ENCODE measurements at places on chromosomes 11 and 22. TPM values are rescaled to one million over a fixed set of nuclear protein-coding genes. Genes with fewer than 3 reads are reported as not detected.

The C1QTNF4 gene
- 0.22 TPM for total RNA-seq

The RPS25 gene
- 2,715 TPM for total RNA-seq

The WNT7B gene
- not detected for total RNA-seq

The SLC35F2 gene
- 3.9 TPM for total RNA-seq

The BET1L gene
- 22.0 TPM for total RNA-seq

The ALKBH8 gene
- total RNA-seq = 11.0 TPM

The NLRP6 gene
- not detected for total RNA-seq

The KDM4D gene
- 1.0 TPM for total RNA-seq

The TECTA gene
- 0.86 TPM for total RNA-seq

The CTSC gene
- total RNA-seq = 25.0 TPM

The CD3D gene
- total RNA-seq = not detected

The CAPRIN1 gene
- 269 TPM for total RNA-seq

The MEI1 gene
- 3.2 TPM for total RNA-seq

The OR51I1 gene
- not detected for total RNA-seq

The ZNF215 gene
- 3.9 TPM for total RNA-seq

The TSSK2 gene
- not detected for total RNA-seq

The DEUP1 gene
- 0.65 TPM for total RNA-seq

The DEFB131B gene
- not detected for total RNA-seq

The POU2AF2 gene
- not detected for total RNA-seq

The CDC45 gene
- total RNA-seq = 4.8 TPM

The COPB1 gene
- 307 TPM for total RNA-seq

The MMP11 gene
- 3.9 TPM for total RNA-seq

The OR8G5 gene
- not detected for total RNA-seq

The CRYBB3 gene
- total RNA-seq = not detected

The C2CD2L gene
- total RNA-seq = 2.6 TPM

The APOBEC3H gene
- not detected for total RNA-seq

Data from articular chondrocyte of knee joint (primary cell).